ENCODE measurements at places on chromosomes 12 and 14. TPM values are rescaled to one million over a fixed set of nuclear protein-coding genes. Genes with fewer than 3 reads are reported as not detected.

Gene MYF6
- not detected for total RNA-seq

Gene LUM
- 0.22 TPM for total RNA-seq

Gene BMAL2
- 37.2 TPM for total RNA-seq

Gene CLEC14A
- not detected for total RNA-seq

Gene PTPN21
- 5.3 TPM for total RNA-seq

Gene LALBA
- total RNA-seq: not detected

Gene AKAP6
- 7.1 TPM for total RNA-seq

Gene KRT75
- 0.07 TPM for total RNA-seq

GRCh38 chr14:68843471-68844209, 50.8 kb upstream of the ZFP36L1 start:
- peak; percentile 40 for DNase-seq

- DNase-seq: no peak
Observed at GRCh38 chr14:59435987-59436386, 29.2 kb downstream of the GPR135 start.

DNA sequence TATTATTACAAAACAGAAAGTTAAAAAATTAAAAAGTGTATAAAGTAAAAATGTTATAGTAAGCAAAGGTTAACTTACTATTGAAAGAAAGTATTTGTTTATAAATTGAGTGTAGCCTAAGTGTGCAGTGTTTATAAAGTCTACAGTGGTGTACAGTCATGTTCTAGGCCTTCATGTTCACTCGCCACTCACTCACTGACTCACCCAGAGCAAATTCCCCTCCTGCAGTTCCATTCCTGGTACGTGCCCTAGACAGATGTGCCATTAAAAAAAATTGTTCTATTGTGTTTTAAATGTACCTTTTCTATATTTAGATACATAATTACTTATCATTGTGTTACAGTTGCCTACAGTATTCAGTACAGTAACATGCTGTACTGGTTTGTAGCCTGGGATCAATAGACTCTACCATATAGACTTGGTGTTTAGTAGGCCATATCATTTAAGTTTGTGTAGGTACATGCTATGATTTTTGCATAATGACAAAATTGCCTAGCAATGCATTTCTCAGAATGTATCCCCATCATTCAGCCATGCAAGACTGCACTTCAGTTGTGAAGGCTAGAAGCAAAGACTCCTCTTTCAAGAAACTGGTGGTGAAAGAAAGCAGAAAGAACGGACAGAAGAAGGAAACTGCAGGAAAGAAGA, 100.6 kb downstream of the DACT1 start:
- DNase-seq: peak; percentile 70

DNA sequence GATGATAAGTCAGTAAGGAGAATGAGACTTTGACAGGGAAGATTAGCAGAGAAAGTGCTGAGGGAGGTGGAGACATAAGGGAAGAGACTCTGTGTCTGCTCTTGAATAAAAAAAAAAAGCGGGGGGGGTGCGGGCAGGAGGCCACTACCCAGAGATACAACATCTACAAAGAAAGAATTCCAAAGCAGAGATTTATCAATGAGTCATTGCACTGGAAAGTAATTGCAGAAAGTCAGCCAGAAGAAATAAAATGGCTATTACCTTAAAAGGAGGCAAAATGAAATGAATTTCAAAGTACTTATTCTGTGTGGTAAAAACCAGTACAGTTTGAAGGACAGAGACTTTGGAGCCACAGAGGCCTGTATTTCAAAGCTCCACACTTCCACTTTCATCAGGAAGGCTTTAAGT, 267.1 kb upstream of the PRKD1 start:
- DNase-seq: peak; percentile 62

DNA sequence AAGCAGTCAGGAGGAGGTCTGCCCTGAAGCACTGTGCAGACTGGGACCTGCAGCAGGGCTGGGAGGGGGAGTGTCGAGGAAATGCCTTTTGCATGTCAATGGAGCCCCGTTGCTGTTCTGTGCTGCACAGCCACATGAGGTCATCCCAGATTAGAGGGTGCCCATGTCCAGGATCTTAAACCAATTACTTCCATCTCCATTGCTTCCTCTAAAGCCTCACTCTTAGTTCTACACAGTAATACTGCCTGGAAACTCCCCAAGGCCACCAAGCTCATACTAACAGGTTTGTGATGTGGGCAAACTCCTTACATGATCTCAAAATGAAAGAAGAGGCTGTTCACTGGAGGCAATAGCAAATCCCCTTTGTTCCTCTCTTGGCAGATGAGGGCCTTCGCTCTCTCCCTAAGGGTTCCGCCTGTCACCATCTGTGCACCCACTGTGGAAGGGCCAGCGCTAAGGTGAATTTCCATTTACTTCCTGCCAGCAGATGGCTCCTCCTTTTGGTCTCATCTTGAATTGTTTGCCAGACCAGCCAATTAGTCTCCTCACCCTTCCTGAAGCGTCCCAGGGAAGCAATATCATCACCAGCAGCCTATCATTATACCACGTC, 35.4 kb upstream of the LTA4H start:
- no peak for DNase-seq

- peak; percentile 83 for DNase-seq
Observed at GRCh38 chr12:87509237-87509820, 519.9 kb downstream of the C12orf50 start.

DNA sequence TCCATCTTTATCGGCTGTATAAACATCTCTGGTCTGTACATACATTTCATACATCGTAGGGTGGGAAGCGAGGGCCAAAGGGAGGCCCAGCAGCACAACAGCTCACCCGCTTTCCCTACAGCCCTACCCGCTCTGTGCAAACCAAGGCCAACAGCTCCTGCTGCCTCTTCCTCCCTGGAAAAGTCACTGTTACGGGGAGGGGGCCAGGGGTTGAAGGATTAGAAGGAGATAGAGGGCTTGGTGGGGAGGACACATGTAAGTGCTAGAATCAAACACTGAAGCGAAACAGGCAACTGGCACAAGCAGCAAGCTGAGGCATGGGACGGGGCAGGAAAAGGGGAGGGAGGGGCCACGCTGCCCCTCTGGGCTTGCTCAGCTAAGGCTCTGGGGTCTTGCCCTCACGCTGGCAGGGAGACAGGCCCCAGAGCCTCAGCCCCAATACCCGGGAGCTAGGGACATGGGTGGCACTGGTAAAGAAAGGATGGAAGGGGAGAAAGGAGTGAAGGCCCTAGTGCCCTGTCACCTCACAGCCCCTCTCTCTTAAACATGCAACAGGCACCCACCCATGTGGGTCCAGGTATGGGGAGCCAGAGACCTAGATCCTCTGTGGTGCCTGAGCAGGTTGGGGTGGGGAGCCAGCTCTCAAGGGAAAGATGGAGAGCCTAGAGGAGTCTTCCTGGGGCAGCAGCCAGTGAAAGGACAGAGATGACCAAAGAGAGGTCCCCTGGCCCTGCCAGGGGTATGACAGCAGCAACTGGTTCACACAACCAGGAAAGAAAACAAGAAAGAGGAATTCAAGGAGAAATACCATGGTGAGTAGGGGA, 14.4 kb downstream of the SPRYD3 start:
- no peak for DNase-seq

GRCh38 chr14:56195704-56196103, 77.5 kb downstream of the PELI2 start:
- peak; percentile 74 for DNase-seq

DNA sequence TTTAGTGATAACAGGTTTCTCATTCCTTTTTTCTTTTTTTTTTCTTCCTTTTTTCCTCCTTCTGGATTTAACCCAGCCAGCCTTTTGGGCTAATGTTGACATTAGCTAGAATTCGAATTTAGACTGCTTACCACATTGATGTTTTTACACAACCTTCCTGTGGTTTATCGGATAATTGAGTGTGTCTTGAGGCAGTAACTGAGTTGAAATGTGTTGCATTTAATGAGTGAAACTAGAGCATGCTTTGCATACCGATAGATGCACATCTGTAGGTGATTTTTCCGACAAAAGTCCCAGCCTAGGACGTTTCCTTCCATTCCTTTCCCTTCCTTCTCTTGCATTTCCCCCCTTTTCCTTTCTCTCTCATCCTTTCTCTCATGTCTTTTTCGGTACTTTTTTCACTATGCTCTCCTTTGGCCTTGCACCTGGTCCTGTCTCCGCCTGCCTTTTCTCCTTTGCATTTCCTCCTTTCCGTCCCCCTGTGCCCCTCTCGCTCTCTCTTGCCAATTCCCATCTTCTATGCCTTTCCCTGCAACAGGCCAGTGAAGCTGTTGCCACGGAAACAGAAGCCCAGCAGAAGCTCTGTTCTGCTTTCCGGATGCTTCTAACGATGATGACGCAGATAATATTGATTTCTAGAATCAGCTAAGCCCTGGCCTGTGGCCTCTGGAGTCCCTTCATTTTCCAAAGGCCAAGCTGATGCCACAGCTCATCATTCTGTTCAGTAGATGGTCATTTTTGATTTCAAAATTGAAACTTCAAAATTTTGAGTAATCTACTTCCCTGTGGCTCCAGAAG, 76.1 kb downstream of the SLC25A47 start:
- DNase-seq: no peak

DNA sequence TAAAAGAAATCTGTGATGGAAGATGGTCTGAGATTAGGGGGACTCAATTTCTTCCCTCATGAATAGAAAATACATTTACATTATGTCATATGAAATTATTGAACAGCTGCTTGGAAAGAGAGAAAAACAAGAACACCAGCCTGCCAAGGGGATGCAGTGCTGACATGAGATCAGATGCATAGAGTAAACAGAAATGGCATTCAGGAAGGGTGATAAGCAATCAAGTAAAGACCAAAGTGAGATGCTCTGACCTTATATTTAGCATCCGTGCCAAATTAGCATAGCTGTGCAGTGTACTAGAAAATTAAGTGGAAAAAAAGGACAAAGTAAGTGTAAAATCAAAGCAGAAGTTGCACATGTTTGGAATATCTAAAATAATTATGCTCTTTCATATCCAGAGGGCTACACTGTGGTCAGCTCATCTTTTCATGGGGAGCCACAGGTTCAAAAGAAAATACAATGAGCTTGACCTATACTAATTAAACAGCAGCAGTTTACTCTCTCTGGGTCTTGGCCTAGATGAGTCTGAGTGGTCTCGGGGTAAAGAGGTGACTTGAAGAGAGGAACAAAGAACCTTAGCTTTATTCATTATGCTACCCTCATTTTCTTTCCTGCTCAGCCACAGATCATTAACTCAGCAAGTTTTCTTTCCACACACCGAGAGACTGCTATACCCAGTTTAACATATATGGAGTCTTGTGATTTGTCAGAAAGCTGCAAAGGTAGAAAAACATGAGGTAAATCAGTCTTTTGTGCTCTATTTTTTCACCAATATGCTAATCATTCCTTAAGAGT, 359.4 kb upstream of the FOXG1 start:
- no peak for DNase-seq

DNA sequence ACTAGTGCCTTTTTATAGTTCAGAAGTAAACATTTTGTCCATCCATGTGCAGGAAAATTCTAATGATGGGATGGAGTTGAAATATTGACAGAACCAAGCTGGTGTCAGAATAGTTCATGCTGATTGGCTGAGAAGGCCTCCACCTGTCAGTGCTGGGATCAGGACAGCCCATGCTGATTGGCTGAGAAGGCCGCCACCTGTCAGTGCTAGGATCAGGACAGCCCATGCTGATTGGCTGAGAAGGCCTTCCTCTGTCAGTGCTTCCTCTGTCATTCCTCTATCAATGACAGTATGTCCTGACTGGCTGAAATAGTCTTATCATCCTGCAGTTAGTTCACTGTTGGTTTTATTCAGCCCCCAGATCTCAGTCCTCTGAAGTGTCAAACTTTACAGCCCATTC, 95.7 kb downstream of the PPP2R5C start:
- no peak for DNase-seq

- no peak for DNase-seq
Observed at GRCh38 chr14:71714225-71714624, 218.0 kb upstream of the RGS6 start.

GRCh38 chr12:99284161-99284560, 363.4 kb upstream of the GARIN6 start:
- DNase-seq: no peak

GRCh38 chr12:574475-575128, 88.6 kb downstream of the NINJ2 start:
- DNase-seq: no peak

- DNase-seq: no peak
Observed at GRCh38 chr12:31521964-31522363, 69.0 kb downstream of the DENND5B start.

- peak; percentile 4 for DNase-seq
Observed at GRCh38 chr14:30610787-30611343, 11.3 kb upstream of the SCFD1 start.

DNA sequence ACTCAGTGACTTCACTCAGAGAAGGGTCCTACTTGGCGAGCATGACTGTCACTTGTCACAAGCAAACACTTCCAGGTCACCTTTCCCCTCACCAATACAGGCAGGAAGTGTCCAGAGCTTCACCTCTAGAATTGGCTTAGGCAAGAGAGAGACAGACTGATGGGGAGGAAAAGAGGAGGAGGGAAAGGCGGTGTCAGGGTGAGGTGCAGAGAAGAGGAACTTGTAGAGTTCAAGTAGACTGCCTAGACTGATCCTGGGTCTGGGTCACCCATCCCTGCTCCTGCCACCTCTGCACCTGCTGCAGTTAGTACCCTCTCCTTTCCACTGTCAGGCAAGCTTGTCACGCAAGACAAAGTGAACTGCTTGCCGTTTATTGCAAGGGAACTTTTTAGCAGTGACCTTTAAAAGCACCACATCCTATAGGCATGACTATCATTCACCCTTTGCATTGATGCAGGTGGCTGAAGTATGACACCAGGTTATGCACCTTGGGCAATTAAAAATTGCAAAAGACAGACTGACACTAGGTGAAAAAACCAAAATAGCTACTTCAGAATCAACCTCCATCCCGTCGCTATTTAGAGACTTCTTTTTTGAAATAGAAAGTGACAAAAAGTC, 292.4 kb downstream of the SYT1 start:
- DNase-seq: no peak

DNA sequence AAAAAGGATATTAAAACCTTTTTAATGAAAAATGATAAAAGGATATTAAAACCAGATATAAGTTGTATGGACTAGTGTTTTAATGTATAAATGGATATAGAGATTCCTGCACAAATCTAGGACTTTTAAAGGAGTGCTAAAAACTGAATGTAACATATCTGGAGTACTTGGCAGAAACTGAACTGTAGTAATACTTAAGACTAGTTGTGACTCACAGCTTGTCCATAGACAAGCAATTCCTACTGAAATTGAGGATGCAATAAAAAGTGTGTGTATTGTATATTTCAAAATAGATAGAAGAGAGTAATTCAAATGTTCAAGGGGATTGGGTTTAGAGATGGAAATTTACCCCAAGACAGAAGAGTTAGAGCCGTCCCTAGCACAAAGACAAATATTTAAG, 59.6 kb downstream of the FBXO33 start:
- no peak for DNase-seq

DNA sequence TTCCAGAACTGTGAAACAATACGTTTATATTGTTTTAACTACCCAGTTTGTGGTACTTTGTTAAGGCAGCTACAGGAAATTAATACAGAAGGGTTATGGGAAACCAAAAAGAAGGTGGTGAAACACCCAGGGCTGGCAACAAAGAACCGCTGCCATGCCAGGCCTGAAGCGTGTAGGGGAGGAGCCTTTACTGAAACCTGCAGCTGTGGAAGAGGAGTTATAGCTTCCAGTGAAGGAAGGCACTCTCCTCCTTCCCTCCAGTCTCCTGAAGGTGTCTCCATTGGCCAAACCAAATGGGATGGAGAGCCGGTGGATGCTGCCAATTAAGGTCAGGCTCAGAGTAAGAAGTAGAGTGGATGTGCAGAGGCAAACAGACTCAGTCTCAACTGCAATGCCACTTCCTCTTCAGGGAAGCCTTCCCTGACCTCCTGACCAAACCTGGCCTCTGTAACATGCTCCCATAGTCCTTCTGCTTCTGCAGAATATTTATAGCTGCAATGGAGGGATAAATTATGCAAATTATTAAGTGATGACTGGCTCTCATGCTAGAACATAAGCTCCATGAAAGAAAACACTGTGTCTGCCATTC, 168.3 kb downstream of the DAD1 start:
- DNase-seq: no peak
